ENCODE measurements at places on chromosomes 6 and 20.

DNA sequence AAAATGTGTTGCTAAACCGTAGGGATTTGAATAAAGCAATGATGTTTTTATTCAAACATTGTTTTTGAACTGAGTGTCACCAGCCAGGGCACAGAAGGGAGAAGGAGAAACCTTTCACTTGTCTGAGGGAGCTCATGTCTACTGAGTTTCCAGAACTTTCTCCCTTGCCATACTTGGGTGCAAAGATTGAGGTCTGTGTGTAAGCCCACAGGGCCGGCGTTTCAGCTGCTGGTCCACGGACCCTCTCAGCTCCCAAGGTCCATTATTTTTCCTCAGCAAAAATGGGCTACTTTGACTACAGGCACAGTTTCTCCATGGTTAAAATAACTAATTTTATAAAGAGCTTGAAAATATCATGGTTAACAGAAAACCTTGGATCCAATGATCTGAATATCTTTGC, 32.6 kb downstream of the PSMG4 start:
- DNase-seq: no peak

GRCh38 chr6:116705917-116706316, 24.9 kb downstream of the KPNA5 start:
- no peak for DNase-seq

- no peak for DNase-seq
Observed at GRCh38 chr6:40485300-40485699, 101.9 kb downstream of the LRFN2 start.

- no peak for DNase-seq
Observed at GRCh38 chr20:542777-543368, 717 bp downstream of the CSNK2A1 start.

DNA sequence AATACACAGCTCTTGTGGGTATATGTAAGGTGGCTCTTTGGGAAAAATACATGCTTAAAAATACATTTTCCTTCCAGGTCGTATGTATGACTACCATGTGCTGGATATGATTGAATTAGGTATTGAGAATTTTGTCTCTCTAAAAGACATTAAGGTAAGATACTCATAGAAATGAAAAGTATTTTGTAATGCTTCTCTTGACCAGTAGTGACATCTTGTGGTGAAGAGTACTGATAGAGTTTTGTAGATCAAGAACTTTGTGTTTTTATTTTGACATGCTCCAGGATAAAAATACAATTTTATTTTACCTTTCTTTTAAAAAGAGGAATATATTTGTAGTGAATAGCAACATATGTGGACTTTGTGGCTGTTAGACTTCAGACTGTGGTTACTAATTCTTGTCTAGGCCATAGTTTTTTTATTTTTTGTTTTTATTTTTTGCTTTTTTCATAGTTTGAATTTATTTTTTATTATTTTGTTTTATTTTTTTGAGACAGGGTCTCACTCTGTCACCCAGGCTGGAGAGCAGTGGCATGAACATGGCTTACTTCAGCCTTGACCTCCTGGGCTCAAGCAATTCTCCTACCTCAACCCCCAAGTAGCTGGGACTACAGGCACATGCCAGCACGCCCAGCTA, 17.9 kb downstream of the RPF2 start:
- peak; percentile 17 for DNase-seq

DNA sequence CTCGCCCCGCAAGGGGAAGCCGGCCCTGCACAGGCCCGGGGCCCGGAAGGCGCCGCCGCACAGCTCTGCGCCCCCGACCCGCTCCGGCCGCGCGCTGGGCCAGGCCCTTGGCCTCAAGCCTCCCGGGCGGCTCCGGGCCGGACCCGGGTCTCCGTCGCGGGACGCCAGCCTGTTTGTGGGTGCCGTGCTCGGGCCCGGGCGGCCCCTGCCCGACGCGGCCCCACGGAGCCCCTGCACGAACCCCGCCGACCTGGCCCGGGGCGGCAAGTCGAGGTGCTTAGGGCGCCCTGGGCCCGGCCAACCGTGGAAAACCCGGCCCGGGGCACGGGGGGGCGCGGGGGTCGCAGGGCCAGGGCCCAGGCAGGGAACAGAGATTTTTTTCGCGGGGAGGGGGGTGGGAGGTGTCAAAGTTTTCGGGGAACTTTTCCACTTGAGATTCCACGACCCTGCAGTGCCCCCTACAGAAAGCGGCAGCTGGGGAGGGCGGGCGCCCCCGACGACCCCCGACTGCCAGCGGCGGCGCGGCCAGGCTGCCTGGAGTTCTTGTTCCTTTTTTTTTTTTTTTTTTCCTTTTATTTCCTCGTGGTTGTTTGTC, 805 bp upstream of the STX16 start:
- no peak for DNase-seq

GRCh38 chr6:46667377-46667776, 14.6 kb downstream of the SLC25A27 start:
- no peak for DNase-seq

DNA sequence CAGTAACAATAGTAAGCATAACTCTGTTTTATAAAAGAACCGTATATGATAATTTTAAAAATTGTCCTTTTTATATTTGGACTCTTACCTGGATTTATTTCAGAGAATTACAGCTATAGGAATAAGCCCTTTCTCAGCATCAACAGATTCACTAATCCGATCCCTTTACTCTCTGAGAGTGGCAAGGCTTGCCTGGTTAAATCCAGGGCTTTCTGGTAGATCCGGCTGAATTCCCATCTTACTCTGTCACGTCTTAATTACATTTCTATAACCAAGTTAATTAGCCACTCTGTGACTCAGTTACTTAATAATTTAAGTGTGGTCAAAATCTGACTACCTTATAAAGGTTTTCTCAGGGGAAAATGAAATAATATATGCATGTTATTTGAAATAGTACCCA, 294.7 kb downstream of the FRK start:
- DNase-seq: no peak

DNA sequence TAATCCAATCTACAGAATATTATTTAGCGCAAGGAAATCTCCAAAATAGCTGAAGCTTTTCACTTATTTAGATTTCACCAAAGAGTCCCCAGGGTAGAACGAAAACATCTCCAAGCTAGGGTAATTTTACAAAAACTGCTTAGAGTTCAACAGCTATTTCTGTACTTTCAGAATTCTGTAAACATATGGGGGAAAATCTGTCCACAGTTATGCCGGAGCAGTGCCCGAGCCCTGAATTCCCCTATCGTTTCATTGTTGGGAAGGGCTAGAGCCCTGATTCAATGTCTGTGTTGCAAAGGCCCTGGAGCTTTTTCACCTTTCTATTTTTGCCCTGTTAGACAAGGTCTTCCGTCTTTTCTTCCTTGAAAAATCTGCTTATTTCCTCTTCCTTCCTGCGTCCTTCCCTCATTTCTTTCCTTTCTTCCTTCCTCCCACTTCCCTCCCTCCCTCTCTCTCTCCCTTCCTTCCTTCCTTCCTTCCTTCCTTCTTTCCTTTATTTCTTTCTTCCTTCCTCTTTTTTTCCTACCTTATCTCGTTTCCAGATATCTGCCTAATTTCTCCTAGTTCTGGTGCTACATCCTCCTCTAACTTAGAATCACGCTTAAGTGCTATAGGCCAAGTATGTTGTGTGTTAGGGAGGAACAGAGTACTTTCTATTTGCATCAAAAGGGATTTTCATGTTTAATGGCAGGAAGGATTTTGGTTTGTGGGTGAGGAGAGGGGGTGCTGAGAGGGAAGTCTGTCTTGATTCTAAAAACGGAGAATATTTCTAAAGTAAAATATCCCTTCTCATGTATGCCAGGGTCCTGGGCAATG, 122.5 kb upstream of the BMP2 start:
- DNase-seq: no peak

DNA sequence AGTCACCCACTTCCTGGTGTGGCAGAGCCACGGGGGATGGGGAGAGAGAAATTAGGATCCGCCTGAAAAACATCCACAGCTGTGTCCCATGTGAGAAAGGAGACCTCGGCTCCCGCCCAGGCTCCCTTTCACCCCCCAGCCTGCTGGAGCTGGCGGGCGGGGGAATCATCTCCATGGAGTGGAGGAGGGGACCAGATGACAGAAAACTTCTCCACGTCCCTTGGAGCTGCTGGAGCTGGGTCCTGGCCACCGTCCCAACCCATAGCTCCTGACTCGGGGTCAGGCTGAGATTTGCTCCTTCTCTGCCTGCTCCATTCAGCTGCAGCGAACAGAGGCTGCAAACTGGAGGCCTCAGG, 113.8 kb downstream of the CEBPB start:
- DNase-seq: no peak

GRCh38 chr20:21315138-21315537, 12.0 kb downstream of the XRN2 start:
- no peak for DNase-seq

- peak; percentile 21 for DNase-seq
Observed at GRCh38 chr20:51995551-51995951, 193.2 kb upstream of the SALL4 start.

DNA sequence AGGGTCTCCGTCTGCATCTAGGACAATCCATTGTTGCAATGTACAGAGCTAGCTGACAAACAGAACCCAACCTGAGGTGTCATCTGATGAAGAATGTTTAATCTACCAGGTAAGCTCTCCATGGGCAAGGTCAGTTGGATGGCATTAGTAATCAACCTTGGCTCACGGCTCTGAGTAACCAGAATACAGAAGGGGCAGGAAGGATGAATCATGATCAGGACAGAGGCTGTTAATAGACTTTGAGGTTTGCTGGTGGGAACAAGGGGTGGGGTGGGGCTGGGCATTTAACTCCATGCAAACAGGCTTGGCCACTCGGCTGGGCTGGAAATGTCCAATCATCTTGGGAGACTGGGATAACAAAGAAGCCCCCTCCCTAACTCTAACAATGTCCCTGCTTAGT, 77.1 kb upstream of the MRPS10 start:
- peak; percentile 58 for DNase-seq

DNA sequence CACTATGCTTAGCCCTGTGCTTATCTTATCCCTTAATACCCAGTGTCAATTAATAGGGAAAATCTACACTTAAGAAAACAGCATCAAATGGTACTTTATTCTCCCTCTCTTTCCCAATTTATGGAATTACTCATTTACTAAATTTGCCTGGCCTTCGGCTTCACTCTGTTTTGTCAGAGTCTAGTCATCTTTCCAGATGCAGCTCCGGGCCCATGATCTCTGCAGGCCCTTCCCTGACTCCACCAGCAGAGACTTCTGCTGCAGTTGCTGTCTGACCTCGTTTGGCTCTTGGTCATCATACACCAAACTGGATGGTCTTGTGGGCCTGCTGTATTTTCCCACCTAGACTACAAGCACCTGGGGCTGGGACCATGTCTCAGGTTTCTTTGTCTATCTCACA, 27.4 kb downstream of the MRS2 start:
- DNase-seq: no peak

DNA sequence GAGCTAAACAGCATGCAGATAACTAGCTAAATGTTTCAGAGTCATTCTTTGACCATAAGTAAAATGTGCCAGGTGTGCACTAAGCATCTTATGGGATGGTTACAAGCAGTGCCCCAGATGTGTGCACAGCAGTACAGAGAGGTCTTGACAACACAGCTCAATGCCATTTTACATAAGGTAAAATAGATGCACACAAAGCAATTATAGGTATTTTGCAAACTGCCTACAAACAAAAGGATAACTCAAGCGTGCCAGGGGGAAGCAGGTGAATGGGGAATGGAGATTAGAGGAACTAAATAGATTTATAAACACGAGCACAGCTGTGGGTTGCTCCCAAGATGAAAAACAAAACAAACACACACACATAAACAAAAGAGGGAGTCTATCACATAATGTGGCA, 64.8 kb downstream of the SLC2A10 start:
- DNase-seq: no peak

GRCh38 chr6:30171677-30172471, 8.5 kb downstream of the TRIM15 start:
- no peak for DNase-seq

DNA sequence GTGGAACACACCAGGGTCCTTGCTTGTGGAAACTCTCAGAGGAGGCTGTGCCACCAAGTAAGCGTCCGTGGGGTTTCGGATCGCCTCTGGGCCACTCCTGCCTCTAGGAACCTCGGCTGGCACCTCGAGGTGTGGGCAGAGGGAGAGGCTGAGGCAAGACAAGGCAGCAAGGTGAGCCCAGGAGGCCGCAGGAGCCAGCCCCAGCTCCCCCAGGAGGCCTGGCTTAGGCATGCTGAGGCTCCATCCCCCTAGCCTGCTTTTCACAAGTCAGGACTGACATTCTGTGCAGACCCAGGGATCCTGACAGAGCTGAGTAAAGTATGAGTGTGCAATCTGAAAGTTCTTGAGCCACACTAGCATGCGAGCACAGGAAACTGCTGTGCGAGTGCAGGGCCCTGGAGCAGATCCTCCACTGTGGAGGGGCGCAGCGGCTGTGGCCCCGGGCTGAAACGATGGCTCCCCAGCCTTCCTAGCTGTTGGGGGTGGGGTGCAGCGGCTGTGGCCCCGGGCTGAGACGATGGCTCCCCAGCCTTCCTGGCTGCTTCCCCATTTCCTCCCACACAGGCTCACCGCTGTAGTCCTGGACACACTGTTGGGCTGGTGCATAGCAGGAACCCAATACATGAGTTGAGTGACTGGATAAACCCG, 75.2 kb upstream of the CD93 start:
- DNase-seq: no peak

DNA sequence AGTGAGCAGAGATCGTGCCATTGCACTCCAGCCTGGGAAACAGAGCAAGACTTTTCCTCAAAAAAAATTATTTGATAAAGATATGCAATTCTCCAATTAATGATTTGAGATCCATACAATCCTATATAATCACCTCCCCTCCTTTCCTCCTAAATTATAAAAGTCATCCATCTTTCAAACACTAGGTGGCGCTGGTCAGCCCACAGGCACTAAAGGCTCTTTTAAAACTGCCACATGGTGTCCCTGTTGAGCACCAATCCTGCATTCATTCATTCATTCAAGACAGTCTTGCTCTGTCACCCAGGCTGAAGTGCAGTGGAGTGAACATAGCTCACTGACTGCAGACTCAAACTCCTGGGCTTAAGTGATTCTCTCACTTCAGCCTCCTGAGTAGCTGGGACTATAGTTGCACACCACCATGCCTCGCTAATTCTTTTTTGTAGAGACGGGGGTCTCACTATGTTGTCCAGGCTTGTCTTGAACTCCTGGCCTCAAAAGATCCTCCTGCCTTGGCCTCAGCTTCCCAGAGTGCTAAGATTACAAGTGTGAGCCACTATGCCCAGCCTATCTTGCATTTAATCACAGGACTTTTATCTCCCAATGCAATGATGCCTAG, 58.7 kb upstream of the SLC2A12 start:
- peak; percentile 67 for DNase-seq

DNA sequence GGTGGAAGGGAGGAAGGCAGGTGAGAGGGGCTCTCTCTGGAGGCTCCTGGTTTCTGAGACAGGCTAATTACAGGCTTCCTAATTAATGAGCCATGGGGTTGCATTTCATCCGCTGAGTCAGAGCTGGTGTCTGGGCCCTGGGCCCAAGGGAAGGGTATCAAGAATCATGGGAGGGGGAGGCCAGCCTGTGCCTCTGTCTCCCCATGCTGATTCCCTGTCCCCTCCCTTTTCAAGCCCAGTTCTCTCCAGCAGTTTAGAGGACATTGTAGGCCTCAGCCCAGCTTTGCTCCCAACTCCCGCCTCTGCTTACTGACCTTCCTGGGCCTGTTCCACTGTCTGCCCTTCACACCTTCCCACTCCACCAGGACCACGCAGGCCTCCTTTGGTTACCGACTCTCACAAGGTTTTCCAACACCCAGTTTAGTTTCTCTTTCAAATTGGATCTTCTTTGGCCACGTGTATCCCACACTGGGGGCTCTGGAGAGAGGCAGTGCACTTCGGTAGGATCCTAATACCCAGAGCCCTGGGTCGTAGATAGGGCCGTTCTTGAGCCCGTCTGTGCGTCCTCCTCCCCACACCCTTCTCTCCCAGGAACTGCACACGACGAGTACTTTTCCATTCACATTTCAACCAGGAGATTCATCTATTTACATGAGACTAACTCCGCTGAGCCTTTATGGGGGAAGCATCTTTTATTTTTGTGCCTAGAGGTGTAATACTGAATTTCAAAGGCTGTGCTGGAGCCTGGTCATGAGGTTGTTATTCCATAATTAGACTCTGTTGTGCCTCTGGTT, 18.2 kb upstream of the AVP start:
- DNase-seq: no peak

Measured in kidney capillary endothelial cell (primary cell).